ENCODE measurements at places on chromosomes 5 and 9.

- no peak for DNase-seq
Observed at GRCh38 chr5:17120209-17120608, 97.2 kb upstream of the BASP1 start.

- no peak for DNase-seq
Observed at GRCh38 chr9:14281136-14281795, 32.7 kb downstream of the NFIB start.

GRCh38 chr5:78659114-78659513 is 10.5 kb upstream of the LHFPL2 start:
- no peak for DNase-seq

DNA sequence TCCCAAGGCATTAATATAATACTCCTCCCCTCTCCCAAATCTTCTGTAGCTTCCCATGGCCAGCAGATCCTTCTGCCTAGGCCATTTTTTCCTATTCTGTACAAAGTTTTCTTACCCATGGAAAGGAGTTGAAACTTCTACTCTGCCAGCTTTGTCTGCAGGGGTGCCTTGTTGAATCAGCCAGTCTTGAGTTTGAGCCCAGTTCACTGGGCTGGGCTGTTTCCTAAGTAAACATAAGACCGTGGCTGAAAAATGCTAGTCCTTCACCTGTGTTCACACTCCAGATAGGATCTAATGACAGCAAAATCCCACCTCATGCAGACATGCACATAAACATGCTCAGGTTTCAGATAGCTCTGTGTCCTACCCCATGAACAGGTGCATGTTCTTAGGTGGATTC is 10.4 kb downstream of the TEX48 start:
- peak; percentile 56 for DNase-seq

DNA sequence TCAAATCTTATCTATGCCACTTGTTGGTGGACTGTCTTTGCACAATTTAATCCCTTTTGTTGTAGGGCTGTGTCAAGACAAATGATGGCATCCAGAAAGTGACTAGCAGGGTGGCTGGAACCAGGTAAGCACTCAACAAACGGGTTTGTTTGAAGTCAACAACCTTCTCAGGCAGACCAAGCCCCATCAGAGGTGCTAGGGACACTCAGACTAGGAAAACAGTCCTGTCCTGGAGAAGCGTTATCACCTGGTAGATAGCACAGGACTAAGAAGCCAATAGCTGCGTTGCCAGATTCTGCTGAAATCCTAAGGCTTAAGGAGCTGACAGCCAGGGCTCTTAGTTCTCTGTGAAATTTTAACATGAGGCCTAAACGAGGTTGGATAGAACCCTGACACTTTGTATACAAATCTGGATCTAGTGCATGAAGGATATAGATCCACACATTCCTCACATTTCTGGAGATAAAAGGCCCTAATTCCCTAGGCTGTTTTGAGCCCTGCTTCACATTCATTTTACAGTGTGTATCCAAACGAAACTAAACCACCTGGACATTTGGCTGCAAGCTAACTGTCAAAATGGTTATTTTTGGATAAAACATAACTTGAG is 179.8 kb downstream of the DCP2 start:
- DNase-seq, result no peak

DNA sequence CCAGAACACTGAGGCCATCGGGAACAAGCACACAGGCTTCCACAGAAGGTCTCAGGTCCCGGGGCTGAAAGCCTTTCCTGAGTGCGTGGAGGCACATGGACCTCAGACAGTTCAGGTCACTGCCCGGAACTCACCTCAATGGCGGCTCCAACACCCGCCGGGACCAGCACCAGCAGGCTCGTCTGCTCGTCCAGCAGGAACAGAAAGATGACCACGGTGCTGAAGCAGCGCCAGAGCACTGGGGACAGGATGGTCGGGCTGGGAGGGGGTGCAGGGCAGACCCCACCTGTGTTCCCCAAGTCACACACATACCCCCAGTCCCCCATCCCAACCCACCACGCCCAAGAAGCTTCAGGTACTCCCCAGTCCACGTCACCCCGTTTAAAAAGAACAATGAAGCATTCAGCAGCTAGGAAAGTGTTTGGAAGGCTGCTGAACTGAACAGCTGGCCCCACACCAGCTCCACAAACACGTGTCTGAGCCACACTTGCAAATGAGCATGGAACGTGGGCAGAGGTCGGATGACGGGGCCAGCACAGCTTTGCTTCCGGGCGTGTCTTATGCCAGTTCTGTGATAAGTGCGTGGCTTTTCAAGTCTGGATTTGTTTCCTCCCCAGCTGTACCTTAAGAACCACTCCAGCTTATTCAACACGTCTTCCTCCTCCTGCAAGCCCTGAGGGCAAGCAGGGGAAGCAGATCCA is 14.6 kb downstream of the CLPTM1L start:
- DNase-seq, result no peak

DNA sequence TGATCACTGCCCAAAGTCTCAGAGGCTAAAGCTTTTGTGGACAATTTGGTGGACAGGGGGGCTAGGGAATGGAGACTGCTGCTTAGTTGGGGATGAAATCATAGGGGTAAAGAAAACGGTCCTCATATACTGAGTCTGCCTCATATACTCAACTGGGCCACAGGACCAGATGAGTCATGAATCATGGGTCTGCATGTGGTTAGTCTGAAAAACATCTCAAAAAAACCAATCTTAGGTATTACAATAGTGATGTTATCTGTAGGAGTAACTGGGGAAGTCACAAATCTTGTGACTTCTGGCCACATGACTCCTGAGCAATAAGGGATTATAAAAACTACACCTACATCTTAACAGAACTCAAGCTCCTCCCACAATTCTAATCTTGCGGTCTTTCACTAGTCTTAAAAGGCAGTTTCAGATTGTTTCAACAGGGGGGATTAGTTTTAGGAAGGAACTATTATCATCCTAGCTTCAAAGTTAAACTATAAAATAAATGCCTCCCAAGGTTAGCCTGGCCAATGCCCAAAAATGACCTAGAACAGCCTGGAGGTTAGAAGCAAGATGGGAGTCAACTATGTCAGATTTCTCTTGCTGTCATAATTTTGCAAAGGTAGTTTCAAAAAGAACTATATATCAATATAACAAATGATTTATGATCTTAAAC is 17.5 kb downstream of the TMEM161B start:
- no peak for DNase-seq

GRCh38 chr9:70407081-70407503 is 7.4 kb downstream of the KLF9 start:
- no peak for DNase-seq

GRCh38 chr9:14165376-14166035 is 148.4 kb downstream of the NFIB start:
- no peak for DNase-seq

- DNase-seq, result no peak
Observed at GRCh38 chr9:127179633-127180441, 57.4 kb upstream of the ANGPTL2 start.

GRCh38 chr9:117247266-117247665 is 167.6 kb downstream of the ASTN2 start:
- no peak for DNase-seq

- DNase-seq, result no peak
Observed at GRCh38 chr9:129934780-129935179, 99.5 kb downstream of the USP20 start.

DNA sequence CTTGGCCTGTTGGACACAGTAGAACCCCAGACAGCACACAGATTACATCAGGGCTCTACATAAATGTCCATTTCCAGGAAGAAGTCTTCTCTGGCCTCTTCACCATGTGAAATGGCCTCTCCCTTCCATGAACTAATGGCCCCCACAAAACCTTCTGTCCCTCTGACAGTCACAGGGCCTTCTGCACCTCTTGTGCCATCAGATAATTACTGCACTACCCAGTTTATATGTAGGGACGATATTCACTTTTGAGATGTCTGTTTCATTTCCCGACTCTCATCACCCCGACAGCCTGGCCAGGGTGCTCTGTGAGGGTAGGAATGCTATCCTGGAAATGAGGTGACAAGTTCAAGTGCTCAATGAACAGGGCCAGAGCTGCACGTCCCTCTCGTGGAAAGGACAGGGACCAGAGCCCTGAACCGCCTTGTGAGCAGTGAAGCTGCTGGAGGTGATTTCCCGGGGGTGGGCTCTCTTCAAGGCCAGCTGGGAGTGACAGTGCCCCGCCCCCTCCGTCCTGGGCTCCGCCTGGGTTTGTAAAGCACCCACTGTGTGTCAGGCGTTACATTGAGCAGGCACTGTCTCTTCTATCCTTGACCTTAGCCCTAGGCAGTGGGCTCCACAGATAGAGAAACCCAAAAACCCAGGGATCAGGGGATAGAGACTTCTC is 3.0 kb upstream of the FAM78A start:
- no peak for DNase-seq

DNA sequence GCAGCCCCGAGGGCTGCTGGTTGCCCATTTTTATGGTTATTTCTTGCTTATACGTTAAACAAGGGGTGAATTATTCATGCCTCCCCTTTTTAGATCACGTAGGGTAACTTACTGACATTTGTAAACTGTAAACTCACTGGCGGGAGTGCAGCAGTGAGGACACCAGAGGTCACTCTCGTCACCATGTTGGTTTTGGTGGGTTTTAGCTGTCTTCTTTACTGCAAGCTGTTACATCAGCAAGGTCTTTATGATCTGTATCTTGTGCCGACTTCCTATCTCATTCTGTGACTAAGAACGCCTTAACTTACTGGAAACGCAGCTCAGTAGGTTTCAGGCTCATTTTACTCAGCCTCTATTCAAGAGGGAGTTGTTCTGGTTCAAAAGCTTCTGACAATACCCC is 155.0 kb upstream of the PRDM9 start:
- DNase-seq, result peak; percentile 81

GRCh38 chr5:154801083-154801482 is 45.9 kb downstream of the LARP1 start:
- DNase-seq, result peak; percentile 27

DNA sequence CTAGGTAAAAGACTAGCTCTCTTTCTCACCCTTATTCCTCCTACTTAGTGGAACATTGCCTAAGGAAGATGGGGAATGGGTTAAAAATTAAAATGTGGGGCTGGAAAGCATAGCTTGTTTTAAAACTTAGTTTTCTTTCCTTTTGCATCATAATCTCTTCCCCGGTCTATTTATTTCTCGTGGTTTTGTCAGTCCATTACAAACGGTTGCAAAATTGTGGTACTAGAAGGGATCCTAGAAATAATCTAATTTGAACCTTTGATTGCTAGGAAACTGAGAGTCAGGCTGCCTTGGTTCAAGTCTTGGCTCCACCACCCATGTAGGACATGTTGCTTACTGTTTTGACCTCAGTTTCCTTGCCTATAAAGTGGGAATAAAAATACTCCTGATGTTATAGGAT is 1.3 kb downstream of the IL31RA start:
- no peak for DNase-seq

DNA sequence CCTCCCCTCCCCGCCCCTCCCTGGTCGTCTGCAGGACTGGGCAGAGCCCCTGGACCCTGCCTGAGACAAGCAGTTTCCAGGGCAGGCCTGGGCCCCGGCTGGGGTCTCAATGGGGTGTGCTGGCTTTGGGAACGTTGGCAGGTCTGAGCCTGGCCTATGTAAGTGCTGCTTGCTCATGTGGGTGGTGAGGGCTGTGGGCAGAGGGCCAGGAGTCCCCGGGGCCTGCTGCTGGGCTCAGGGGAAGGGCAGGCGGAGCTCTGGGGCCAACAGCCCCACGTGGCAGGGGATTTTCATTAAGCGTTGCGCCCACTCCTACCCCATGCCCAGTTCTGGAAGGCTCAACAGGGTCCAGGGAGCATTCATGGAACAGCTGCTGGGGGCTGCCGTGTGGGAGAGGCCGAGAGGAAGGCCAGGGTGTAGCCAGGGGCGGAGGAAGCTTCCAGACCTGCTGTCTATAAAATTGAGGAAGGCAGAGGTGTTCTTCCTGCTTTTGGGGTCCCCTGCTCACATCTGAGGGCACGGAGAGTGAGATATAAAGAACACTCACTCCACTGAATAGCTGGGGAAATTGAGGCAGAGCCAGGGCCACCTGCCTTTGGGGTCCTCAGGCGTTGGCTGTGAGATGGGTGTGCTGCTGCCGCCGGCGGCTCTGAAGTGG is 32.5 kb downstream of the RXRA start:
- no peak for DNase-seq

- DNase-seq, result no peak
Observed at GRCh38 chr5:2135833-2136232, 253.1 kb upstream of the IRX4 start.

DNA sequence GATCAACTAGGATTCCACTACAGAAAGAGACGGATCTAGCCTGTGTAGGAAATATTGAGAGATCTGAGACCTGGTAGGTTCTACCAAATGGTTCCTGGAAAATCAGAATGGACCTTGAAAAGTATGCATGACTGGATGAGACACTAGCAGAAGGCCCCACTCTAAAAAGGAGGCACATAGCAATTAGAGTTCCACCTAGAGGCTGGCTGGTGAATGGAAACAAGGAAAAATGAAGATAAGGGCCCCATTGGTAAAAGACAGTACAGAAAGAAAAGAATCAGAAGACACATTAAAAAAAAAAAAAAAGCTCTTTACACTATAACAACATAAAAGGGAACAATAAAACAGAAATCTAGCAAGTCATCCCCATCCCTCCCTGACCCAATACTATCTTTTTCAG is 518.5 kb downstream of the NR2F1-AS1 start:
- DNase-seq, result peak; percentile 48

DNA sequence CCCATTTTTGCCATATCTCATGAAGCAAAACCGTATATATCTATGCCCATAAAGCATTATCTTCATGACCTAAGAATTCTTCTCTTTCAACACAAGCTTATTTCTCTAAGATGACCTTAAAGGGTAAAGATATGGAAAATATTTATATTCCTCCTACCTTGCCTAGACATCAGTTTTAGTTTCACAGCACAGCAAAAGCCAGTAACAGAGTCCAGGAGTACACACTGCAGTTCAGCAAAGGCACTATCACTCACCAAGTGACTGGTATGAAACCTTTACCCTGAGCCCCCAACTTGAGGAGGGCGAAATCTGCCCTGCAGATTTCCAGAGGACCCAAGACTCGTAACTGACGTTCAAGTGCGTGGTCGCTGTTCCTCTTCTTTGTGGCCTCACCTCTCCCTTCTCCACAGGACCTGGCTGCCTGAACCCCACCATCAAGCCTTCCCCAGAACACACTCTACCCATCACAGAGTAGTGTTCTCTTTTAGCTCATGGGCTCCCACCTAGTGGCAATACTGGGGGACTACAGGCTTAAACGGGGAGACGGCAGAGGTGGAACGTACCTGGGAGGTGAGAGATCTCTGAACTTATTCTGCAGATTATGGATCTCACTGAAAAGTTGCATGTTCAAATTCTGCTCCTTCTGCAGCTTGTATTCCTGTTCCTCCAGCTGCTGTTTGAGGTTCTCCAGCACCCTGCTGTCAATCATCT is 141.0 kb downstream of the CDK5RAP2 start:
- DNase-seq, result peak; percentile 37

DNA sequence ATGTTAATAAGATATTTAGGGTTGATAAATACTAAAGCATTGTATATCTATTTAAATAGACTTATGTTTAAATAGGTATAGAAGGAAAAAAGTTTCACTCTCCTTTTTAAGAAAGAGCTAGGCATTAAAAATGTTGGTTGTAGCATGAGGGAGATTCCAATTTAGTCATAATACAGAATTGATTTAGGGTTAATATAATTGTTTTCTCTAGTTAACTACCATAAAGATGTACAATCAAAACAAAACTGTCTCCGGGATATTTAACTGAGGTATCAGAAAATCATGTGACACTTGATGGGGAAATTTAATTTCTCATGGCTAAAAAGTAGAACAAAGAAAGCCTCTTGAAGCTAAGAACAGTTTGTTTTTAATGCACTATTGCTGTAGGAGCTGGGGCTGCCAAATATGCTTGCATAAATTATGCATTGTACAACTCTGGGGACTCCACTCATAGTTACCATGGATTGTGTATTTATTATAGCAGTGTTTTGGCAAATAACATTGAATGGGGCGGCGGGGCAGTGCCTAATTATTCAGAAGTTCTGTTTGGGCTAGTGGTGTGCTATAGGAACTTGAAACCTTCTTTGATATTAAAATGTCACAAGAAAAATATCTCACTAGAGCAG is 44.2 kb downstream of the SMC2 start:
- DNase-seq, result no peak
